ENCODE measurements at places on chromosomes 11 and 22.

DNA sequence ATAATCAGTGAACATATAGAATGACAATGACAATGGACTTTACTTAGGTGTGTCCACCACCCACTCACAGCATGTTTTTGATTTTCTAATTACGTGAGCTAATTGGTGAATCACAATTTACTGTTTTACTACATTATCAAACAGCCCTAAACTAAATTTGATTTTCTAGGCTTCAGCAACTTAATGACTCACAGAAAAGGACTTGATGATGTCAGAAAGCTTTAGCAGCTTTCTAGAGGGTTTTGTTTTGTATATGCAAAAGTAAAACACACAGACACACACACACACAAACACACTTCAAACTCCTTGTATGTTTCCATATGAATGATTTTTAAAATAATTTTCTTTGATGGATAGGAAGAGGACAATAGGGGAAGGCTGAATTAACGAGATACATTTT is 878.6 kb upstream of the CCDC90B start:
- no peak for DNase-seq

DNA sequence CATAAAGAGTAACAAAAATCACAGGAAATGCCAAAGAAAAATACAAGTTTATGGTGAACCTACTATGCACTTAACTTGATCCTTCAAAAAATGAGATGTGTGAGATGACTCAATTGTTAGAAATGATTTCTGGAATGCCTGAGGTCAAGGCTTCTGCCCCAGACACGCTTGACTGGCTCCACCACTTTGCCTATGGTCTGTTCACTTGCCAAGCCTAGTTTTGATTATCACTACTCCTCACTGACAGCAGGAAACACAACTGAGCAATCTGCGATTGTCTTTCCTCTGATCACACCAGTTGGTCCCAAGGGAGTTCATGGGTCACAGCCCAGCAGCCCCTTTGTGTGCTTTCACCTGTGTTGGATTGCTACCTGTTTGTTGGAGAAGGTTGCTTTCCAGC is 20.6 kb upstream of the PRDM10 start:
- DNase-seq = no peak

DNA sequence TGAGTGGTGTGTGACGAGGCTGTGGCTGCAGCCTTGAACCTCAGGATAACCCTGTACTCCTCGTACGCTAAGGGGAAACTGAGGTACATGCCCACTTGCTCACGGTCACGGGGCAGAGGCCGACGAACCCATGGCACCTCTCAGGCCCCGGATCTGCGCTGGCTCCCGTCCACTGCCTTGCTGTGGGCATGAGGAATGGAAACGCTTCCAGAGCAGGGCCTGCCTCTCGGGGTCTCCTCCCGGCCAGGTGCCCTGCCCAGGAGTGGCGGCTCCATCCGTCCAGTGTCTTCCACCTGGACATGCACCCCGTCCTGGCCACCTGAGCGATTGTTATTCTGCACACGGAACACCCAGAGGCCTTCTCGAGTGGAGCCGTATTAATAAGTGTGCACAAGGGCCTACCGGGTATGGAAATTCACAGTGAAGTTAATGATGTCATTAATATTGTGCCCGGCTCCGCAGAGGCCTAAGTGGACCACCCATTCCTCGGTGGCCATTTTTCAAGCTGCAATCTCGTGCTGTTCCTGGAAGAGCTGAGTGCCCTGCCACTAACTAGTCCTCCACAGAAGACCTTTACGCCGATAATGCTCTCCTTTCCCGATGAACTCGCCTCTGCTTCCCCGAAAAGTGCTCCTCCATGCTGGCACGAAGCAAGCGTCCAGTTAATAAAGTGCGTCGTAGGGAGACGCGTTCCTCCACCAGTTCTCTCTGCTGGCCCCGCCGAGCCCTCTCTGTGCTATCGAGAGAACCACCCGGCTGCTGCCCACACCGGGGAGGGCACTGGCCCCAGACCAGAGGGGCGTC is 927.9 kb downstream of the BRD1 start:
- no peak for DNase-seq

GRCh38 chr11:77042111-77042726 is 8.0 kb downstream of the B3GNT6 start:
- no peak for DNase-seq

GRCh38 chr11:73465871-73466270 is 89.7 kb downstream of the RELT start:
- DNase-seq = no peak

DNA sequence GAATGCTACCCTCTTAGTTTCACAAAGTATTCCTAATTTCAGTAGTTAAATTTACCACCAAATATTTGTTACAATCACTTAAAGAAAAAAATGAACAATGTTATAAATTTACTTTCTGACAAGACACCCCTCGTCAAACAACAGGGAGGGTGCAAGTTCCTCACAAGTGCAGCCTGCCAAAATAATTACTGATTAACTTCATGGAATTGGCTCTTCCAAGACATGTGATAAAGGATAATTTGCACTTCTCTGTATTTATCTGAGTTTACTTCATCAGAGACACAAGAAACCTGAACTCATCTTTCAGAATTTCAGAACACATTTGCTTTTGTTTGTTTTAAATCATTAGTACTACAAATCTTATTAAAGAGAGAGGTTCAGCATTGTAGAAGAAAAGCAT is 66.5 kb downstream of the LARGE2 start:
- DNase-seq = no peak

- no peak for DNase-seq
These were observed 11.6 kb upstream of the FGF19 start for GRCh38 chr11:69715446-69715845.

DNA sequence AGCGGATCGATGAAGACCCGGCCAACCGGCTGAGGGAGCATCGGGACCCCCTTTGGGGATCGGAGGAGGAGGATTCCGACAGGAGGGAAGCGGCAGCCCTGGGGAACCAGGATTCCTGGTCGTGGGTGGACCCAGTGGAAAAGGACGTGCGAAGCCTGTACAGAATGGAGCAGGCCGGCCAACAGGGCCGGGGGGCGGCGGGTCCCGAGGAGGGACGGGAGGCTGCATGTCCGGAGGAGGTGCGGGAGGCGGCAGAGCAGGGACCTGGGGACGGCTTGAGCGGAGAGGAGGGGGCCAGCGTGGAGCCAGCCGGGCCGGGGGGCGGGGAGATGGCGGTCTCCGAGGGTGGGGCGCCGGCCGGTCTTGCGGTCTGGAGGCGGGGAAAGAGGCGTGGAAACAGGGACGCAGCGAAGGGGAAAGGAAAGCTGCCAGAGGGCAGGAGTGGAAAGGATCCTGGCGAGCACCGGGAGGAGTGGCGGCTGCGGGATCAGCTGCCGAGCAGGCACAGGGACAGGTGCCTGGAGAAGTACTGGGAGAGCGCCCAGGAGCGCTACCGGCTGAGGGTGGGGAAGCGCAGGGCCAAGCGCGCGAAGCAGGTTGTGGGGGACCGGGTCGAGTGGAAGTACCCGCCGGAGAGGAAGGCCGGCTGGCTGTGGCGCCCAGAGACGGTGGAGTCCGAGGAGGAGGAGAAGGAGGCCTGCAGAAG is at the start of gene ANO5:
TSS of gene ANO5 (plus strand) at position 444 of the 706 bp plus-strand sequence. CDS start 408 bp downstream, outside the sequence.
- DNase-seq = no peak

All from activated T-cell treated with anti-CD3 and anti-CD28 coated beads for 4 hours (primary cell).